ENCODE measurements at places on chromosomes 7 and 10.
A peak's percentile ranks its signal among the peaks of the same experiment; 100 is the strongest.

- peak; percentile 64 for DNase-seq
These were observed 29.9 kb downstream of the RNLS start for GRCh38 chr10:88553116-88553752.

- no peak for DNase-seq
These were observed 18.5 kb downstream of the SFTPA1 start for GRCh38 chr10:79628988-79629954.

- no peak for DNase-seq
These were observed 148.5 kb downstream of the AOAH start for GRCh38 chr7:36575832-36576231.

- no peak for DNase-seq
These were observed 440 bp downstream of the CTNNA3 start for GRCh38 chr10:67695555-67695954.

DNA sequence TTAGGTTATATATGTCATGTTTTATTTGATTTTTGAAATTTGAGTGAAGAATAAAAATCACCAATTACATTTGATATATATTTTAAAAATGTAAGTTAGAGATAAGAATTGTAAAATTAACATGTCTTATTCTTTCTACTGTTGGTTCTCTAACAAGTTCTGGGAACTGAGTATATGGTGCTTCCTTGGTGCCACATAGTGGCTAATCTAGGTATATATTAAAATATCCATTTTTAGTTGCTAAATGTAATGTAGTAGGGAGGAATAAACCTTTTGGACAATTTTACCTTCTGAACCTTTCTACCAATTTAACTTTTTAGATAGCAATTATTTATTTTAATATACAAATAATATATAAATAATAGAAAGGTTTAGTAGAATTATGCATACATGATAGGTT lies 17.5 kb downstream of the CFAP69 start:
- no peak for DNase-seq

DNA sequence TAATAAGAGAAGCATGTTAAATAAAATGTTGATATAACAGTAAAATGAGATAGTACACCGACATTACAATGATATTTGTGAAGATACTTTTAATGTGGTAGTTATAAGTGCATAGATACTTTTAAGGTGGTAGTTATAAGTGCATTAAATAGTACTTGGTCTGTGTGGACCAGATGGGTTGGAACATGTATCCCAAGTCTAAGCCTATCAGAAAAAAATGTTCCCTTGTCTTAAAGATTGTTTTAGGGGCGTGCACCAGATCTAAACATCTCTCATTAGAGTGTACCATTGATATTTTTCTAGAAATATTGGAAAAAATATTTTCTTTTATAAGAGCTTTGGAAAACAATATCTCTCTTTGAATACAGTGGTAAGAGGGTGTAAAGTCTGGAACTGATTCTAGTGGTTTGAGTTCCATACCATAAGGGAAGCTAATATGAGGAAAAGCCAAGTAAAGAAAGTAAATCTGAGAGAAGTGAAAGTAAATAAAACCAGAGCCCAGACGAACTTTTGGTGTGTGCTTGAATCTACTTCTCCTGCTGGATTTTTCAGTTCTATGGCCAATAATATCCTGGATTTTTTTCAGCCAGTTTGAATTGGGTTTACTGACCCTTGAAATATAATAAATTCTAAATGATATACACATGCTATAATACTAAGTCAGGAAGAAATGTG lies 175.3 kb downstream of the MBL2 start:
- DNase-seq = no peak

- DNase-seq = peak; percentile 89
These were observed at the start of gene HMX2 for GRCh38 chr10:123147635-123148413. Gene HMX2 (plus strand): TSS chr10:123148136. CDS start chr10:123148379, 243 bp downstream.

- no peak for DNase-seq
These were observed 40.5 kb downstream of the MACC1 start for GRCh38 chr7:20176578-20177242.

GRCh38 chr10:35027567-35027966 lies 62.6 kb downstream of the CUL2 start:
- DNase-seq = no peak

DNA sequence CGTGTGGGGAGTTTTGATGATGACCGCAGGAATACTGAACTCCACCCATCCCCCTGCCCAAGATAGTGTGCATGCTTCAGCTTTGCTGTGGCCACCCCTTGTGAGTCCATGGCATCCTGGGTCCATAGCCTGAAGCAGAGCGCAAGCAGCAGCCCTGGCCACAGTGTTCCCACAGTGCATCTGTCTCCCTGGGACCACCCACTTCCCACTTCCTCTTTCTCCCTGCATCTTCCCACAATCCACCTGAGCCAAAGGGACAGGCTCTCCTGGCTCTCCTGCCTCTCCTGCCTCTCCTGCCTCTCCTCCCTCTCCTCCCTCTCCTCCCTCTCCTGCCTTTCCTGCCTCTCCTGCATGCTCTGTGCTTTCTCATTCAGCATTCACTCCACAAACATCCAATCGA lies 150.7 kb downstream of the PAXIP1 start:
- peak; percentile 17 for DNase-seq

DNA sequence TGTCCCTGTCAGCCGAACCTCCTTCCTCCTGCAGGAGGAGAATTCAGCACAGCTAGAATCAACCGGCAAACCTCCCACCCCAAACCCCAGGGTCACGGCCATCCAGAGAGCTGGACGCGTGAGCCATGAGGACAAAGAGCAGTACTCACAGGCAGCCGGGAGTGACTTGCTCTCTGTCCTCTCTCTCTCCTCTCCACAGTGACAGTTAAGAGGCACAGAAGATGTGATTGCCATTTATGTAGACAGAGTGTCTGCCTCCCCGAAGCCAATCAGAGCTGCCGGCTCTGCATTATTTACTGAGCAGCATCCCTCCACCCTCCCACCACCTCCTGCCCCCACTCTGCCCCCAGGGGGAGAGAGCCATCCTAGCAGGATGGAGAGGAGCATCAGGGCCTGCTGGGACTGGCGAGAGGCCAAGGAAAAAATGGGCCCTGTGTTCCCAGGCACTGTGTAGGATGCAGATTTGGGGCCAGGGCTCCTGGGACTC lies 4.3 kb downstream of the DDC start:
- peak; percentile 62 for DNase-seq

DNA sequence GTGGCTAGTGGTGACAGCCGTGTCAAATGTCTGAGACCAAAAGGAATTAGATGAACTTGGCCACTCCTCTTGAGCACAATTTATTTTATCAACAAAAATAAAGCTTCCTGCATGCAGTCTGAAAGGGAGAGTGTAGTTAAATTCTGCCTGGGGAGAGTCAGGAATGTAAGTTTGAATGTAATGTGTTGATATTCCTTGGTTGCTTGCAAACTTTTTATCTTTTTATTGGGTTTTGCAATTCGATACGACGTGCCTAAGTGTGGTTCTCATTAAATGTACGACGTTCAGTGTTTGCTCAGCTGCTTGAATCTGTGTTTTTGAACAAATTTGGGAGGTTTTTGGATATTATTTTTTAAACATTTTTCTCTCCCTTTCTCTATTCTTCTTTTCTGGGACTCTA lies 839.9 kb downstream of the CCSER2 start:
- no peak for DNase-seq

- DNase-seq = no peak
These were observed 678.2 kb downstream of the GRM8 start for GRCh38 chr7:126574276-126575250.

DNA sequence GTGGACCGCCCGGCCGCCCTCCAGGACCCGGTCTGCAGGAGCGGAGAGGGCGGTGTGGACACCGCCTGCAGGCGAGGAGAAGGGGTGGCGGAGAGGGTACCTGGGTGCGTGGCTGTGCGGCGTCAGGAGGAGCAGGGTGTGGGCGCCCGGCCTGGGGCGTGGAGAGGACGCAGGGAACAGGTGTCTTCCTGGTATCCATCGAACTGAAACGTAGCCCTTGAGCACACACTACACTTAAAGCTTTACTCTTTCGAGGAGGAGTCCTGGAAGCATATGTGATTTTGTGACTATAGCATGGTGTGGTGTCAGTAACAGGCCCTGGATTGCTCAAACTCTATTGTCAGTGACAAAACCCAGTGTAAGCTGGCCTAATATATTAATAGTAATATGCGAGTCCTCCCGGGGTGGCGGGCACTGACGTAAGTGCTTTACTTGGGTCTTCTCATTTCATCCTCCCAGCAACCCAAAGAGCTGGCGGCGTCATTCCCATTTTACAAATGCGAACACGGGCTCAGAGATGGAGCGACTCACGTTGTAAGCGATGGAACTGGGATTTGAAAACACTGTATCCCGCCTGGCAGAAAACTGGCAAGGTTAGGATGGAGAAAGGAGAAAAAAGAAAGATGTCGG lies 508 bp upstream of the TECPR1 start:
- DNase-seq = no peak

GRCh38 chr7:93239824-93240223 lies 7.7 kb downstream of the VPS50 start:
- no peak for DNase-seq

DNA sequence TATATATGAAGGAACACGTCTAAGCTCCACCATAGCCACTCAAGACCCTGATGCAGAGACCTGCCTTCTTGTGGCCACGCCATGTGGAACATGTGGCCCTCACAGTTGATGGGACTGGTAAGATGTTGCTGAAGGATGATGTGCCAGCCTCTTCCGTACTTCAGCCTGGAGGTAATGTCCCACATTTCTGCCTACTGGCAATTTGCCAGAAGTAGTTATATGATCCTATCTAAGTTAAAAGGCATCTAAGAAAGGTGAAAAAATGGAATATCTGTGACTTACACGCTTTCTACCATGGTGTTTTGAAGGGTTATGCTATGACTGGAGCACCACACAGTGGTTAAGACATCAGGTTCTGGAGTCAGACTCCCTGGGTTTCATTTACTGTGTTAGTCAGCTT lies 948.7 kb upstream of the GHITM start:
- DNase-seq = no peak

DNA sequence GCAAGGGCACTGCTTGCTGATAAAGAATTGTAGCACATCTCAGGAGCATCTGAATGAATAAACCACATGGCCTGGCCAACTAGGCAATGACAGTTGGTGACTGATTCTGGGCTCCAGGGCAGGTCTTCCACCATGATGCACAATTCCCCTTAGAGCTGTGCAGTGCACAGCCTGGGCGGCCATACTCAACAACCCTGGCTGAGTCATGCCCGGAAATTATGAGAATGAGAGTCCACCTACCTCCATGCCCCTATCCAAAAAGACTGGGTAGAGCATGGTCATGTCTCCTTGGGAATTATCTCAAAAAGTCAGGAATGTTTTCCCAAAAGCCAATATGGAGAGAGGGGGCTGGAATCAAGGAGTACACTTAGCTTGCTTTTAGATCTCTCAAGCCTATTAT lies 425.6 kb downstream of the PLXNA4 start:
- DNase-seq = no peak

GRCh38 chr10:86511027-86511865 lies 10.3 kb downstream of the WAPL start:
- no peak for DNase-seq

GRCh38 chr10:3067118-3067858 lies at the start of gene PFKP:
Gene PFKP (plus strand): TSS chr10:3067548. CDS start chr10:3067596, 48 bp downstream.
- peak; percentile 77 for DNase-seq

- DNase-seq = no peak
These were observed 664.9 kb downstream of the SUGCT start for GRCh38 chr7:40799493-40800403.

GRCh38 chr7:84384417-84384816 lies 189.8 kb upstream of the SEMA3A start:
- no peak for DNase-seq

GRCh38 chr10:73874267-73875138 lies at the start of gene CAMK2G:
Gene CAMK2G (minus strand): TSS chr10:73874555. CDS start chr10:73874461, 94 bp downstream.
- DNase-seq = peak; percentile 91

GRCh38 chr10:43202657-43203447 lies 64.0 kb downstream of the RASGEF1A start:
- DNase-seq = peak; percentile 100

DNA sequence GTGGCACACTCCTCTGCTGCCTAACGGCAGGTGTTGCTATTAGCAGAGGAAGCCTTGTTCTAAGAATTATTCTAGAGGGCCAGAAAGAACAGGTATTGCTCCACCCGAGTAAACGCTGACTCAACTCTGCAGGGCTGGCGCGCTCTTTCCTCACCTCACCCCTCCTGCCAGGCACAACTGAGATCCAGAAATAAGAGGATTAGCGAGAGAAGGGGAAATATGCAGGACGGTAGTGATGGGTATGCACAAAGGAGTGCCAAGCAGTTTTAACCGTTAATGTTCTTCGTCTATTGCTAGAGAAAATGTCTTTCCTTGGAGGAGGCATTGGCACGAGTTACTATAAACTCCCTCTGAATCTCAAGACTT lies 369 bp upstream of the SCIN start:
- no peak for DNase-seq

DNA sequence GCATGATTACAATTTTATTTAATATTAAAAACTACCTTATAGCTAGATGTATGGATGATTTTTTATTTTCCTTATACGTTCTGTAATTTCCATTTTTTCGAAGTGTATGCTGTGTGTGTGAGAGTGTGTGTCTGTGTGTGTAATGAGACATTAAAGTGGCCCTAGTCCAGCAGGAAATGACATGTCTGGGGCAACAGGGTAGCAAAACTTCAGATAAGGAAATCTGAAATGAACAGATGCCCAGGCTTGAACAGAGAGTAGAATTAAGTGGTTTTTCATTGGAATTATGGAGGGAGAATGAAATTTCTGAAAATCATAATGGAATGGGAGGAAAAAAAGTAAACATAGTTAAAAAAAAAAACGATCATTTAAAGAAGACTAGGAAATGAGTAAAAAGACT lies 200.6 kb downstream of the NRG3 start:
- no peak for DNase-seq

- no peak for DNase-seq
These were observed 703.2 kb downstream of the XPNPEP1 start for GRCh38 chr10:109219935-109220605.

- no peak for DNase-seq
These were observed 14.2 kb upstream of the SVIL start for GRCh38 chr10:29648983-29649268.

DNA sequence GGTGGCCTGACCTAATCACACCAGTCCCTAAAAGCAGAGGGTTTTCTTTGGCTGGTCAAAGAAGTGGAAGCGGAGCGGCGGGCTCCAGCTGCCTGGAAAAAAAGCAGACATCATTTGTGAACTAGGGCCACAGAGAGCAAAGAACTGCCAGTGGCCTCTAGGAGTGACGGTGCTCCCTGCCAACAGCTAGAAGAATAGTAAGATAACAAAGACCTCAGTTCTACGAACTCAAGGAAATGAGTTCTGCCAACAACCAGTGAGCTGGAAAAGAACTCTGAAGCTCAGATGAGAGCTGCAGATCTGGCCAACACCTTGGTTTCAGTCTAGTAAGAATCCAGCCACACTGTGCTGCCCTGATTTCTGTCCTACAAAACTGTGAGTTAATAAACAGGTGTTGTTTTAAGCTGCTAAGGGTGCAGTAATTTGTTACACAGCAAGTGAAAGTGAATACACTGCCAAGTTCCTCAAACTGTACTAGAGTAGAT lies 178.0 kb downstream of the SRPK2 start:
- peak; percentile 56 for DNase-seq
